ENCODE measurements at places on chromosomes 16 and 17.

- no peak for DNase-seq
These were observed 20.9 kb downstream of the OSBPL7 start for GRCh38 chr17:47800686-47801085.

- DNase-seq, result no peak
These were observed 62.6 kb downstream of the AMFR start for GRCh38 chr16:56362706-56363105.

GRCh38 chr16:67764158-67764667, 42.1 kb downstream of the RANBP10 start:
- no peak for DNase-seq

DNA sequence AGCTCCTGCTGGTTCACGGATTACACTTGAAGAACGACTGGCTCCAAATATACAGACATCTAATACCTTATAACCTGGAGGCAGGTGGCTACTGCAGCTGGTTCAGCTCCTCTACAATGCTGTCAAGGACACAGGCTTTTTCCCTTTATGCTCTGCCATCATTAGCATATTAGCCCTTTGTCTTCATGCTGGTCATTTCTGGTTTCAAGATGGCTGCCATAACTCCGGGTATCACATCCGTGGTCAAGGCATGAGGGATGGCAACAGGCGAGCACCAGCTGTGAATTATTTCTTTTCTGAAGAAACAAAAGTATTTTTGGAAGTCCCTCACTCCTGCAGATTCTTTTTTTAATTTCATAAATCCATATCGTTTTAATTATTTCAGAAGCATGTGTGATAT, 124.3 kb upstream of the MED13 start:
- DNase-seq, result no peak

DNA sequence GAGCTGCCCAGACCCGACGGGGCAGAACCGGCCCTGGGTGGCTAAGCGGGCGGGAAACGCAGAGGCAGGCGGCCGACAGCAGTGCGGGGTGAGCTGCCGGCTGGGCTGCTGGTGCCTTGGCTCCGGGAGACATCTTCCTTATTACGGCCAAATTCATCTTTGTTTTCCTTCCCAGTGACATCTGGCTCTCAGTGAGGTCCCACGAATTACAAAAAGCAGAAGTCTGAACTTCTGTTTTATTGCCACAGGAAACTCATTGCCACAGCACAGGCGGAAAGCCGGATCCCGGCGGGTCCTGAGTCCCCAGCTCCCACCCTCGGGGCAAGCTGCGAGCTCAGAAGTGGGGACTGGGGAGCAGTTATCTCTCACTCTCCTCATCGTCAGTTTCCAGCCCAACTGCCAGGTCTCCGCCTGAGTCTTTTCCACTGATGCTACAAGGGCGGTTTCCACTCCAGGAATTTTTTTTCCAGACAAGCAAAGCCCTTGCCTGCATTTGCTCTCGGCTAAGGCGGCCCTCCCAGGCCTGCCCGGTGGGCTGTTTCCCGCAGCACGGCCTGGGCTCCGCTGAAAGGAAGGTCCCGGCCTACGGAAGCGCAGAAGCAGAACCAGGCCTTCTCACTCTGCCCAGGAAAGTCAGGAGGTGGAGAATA, 40.3 kb downstream of the CBFA2T3 start:
- DNase-seq, result no peak

GRCh38 chr16:3112881-3113574, 642 bp downstream of the ZNF205 start:
- DNase-seq, result no peak

GRCh38 chr16:88763502-88764053, 21.4 kb downstream of the PIEZO1 start:
- DNase-seq, result no peak

DNA sequence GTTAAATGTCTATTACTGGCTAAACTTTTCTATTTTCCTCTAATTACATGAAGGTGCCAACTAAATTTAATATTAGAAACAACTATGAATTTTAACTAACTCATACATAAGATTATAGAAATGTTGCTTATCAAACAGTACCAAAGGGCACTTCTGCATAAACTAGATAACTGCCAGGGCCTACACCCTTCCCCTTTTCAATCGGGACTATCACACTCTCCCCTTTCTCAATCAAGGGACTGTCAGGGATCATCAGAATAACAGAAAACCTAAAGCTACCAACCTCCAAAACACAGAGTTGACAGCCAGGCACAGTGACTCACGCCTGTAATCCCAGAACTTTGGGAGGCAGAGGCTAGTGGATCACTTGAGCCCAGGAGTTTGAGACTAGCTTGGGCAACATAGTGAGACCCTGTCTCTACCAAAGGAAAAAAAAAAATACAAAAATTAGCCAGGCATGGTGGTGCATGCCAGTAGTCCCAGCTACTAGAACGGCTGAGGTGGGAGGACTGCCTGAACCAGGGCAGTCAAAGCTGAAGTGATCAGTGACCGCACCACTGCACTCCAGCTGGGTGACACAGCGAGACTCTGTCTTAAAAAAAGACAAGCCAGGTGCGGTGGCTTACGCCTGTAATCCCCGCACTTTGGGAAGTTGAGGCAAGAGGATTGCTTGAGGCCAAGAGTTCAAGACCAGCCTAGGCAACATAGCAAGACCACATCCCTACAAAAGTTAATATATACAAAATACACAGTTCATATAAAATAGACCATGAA, 3.2 kb upstream of the PHLPP2 start:
- DNase-seq, result peak; percentile 20

DNA sequence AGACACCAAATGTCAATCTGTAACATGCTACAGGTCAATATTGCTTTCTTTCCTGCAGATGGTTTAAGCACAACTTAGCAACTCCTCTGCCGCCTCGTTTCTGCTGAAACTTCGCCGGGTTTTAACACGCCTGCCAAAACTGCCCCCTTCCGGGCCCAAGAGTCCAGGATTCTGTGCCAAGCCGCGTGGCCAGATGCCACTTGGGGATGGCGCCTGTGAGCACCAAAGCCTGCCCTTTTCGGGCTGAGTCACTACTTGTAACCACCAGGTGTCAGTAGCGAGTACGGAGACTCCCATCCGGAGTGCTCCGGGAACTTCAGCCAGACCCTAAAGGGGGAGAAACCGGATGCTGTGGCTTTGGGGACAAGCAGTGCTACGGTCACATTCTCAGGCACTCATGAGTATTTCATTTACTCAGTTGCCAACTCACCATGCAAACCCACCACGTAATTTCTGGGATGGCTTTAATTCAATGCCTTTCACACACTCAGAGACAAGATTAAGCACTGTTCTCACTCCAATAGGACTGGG, 7.8 kb downstream of the PMP22 start:
- peak; percentile 92 for DNase-seq

DNA sequence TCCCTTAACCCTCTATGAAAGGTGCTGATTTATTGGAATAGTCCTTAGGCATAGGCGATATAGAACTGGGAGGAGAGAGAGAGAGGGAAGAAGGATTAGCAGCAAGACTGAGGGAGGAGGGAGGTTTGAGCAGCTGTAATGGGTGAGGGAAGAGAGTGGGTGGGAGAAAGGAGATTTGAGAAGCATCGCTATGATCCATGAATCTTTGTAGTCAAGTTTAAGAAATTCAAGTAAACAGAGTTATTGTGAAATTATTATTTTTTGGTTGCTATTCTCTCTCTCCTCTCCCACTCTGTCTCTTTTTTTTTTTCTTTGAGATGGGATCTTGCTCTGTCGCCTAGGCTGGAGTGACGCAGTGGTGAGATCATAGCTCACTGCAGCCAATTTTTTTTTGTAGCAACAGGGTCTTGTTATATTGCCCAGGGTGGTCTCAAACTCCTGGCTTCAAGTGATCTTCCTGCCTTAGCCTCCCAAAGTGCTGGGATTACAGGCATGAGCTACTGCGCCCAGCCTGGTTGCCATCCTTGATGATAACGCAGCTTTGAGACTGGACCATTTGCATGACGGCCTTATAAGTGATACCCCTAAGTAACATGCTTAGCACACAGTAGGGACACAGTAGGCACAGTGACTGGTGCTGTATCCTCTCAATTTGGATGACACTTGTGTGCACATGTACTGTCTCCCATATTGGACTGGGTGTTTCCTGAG, 21.0 kb upstream of the TNS4 start:
- no peak for DNase-seq

DNA sequence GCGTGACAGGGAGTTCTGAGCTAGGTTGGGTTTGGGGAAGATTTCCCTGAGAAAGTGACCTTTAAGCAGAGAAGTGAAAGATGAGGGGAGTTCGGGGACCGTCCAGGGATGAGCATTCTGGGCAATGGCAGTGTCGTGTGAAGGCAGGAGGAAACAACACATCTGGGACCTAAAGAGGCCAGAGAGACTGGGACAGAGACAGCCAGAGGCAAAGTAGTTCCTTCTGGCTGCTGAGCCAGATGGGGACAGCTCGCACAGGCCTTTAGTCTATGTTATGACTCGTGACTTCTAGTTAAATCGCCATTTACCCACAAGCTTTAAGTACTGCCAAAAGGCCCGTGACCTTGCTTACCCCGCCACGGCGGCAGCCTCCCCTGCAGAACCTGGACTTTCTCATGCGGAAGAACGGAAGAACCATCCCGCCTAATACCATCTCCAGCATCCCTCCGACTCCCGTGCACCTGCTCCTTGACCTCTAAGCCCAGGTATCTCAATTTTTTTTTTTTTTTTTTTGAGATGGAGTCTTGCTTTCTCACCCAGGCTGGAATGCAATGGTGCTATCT, 8.5 kb upstream of the MED11 start:
- no peak for DNase-seq

- no peak for DNase-seq
These were observed 14.1 kb downstream of the CACNG4 start for GRCh38 chr17:66978514-66979061.

GRCh38 chr17:54007855-54008254, 185.1 kb downstream of the KIF2B start:
- DNase-seq, result no peak

DNA sequence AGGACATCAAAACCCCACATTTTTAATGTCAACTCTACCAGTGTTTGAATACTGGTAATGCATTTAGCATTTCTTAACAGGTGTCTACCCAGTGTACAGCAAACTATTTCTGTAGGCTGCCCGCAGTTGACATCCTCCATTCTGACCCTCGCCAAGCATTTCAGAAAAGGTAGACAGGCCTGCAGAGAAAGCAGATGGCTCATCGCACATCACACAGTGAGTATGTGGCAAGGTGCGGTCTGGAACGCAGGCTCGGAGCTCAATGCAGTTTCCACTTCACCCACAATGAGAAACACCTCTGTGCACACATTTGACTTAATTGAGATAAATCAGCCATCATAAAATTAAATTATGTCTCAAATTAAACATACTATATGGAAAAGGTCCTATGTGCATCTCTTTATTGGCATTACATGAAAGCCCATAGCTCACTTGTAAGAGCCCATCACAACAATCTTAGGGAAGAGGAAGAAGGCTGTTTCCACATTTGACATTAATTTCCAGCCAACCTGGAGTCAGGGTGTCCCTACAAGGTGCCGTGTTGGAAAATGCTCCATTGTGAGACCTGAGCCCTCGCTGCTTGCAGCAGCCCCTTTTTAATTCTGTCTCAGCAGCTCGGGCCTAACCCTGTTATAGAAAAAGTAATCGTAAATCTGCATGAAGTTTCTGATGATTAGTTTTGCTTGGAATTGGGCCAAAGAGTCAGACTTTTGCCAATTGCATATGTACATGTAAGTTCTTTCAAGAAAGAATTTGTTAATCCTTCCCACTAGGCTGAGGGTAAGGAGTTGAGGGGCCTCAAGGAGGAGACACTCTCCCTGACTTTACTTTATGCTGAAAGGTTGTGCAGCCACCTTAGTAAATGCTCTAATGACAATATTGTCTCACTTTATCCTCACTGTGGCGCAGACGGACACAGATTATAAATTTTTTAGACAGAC, 378.7 kb upstream of the DYNLRB2 start:
- DNase-seq, result no peak

DNA sequence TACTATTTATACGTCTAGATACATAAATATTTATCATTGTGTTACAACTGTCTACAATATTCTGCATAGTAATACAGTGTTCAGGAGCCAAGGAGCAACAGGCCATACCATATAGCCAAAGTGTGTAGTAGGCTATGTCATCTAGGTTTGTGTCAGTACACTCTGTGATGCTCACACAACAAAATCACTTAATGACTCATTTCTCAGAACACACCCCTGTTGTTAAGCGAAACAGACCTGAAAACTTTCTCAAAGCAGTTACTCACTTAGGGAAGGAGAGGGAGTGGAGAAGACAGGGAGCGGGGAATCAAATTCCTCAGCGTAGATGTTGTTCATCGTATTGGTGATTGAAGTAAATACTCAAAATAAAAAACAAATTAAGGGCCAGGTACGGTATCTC, 269.5 kb downstream of the STX8 start:
- no peak for DNase-seq

- no peak for DNase-seq
These were observed 5.5 kb downstream of the CBFA2T3 start for GRCh38 chr16:88971371-88972097.

GRCh38 chr16:68658341-68658973, 13.3 kb downstream of the CDH3 start:
- peak; percentile 78 for DNase-seq

DNA sequence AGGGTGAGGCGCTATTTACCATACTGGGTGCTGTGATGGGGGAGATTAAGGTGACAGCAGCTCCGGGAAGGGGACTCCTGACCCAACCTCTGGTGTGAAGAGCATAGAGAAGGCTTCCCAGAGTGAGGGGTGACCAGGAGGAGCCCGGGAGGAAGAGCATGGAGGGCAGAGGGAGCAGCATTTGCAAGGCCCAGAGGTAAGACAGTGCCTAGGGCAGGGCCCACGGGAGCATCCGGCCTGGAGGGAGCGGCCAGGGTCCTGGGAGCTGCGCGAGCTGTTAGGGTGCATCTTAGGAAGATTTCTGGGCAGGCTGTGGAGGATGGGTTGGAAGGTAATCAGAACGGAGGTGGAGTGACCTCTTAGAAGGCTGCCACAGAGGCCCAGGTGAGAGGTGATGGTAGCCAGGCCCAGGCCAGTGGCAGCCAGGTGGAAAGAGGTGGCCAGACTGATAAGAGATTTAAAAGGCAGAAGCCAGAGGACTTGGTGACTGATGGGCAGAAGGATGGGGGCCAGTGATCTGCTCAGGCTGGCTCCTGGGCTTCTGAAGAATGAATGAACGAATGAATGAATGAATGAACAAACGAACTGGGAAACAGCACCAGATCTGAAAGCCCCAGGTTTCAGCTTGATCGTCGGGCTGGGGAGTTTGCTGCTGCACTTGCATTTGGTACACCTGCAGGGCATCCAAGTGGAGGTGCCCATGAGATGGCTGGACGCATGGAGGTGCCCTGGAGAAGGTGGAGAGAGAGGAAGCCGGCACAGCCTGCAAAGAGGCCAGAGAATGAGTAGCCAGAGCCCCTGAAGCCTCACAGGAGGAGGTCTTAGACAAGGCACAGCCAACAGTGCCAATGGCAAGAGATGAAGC, 13.0 kb upstream of the TMEM92 start:
- no peak for DNase-seq
